ENCODE measurements at places on chromosomes 3 and 15.

DNA sequence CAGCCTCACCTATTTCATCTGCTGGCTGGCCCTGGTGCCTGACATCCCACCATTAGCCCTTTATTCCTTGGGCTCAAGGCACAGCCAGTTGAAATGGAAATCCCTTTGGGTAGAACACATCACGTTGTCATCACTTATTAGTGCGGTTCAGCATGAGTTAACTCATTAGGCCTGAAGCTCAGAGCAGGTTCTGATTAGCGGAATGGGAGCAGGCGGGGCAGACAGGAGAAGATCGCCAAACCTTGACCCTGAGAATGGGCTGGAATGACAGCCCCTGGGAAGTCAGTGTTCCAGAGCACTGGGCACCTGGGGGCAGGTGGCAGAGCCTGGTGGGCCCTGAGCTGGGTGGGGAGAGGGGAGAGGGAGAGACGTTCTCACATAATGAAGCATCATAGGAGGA, 5.8 kb downstream of the ITGA11 start:
- no peak for ATAC-seq

DNA sequence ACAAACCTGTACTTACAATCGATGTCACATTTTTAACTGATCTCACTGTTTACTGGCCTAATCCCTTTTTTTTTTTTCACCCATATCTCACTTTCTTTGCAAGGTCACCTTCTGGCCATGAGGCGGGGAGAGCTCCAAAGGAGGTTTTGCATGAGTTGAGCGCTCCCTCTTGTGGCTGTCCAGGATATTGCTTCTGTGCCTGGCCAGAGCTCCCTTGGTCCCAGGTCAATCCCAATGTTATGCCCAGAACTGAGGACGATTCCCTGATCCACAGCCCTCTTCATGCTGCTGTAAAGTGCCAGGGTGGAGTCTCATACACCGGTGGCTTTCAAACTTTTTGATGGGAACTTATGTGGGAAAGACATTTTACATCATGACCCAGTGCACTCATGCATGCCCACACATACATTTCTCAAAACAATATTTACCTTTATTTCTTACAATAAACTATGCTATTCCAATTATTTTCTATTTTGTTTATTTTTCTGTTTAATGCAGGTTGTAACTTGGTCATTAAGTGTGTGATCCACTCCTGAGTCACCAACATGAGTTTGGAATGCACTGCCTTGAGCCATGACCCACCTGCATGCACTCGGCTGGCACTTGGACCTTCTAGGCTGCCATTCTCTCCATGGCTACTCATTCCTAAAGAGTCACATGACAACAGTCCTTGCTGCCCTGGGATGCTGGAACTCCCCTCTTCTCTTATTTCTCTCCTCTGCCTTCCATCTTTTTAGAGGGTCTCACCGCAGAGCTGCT, 9.6 kb upstream of the SST start:
- ATAC-seq: peak; percentile 86

GRCh38 chr3:63349583-63350573, 71.8 kb downstream of the SYNPR start:
- peak; percentile 59 for ATAC-seq

- ATAC-seq: peak; percentile 35
These were observed 114.7 kb upstream of the LMOD3 start for GRCh38 chr3:69236812-69237707.

- peak; percentile 67 for ATAC-seq
These were observed 8.6 kb downstream of the ZNF445 start for GRCh38 chr3:44468572-44469520.

GRCh38 chr15:94403331-94403730, 172.0 kb downstream of the MCTP2 start:
- ATAC-seq: no peak

- no peak for ATAC-seq
These were observed 34.1 kb upstream of the NMD3 start for GRCh38 chr3:161187046-161187445.

DNA sequence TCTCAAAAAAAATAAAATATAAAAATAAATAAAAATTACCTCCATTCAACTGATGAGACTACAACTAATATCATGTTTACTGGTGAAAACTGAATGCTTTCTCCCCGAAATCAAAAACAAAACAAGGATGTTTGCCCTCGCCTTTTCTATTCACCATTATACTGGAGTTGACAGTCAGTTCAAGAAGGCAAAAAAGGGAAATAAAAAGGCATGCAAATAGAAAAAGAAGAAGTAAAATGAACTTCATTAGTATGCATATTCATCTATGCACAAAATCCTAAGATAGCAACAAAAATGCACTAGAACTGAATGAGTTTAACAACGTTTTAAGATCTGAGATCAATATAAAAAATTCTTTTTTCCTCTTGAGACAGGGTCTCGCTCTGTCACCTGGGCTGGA, 72.7 kb upstream of the FAM174B start:
- no peak for ATAC-seq

- no peak for ATAC-seq
These were observed 70.4 kb upstream of the NTRK3 start for GRCh38 chr15:88326924-88327323.

DNA sequence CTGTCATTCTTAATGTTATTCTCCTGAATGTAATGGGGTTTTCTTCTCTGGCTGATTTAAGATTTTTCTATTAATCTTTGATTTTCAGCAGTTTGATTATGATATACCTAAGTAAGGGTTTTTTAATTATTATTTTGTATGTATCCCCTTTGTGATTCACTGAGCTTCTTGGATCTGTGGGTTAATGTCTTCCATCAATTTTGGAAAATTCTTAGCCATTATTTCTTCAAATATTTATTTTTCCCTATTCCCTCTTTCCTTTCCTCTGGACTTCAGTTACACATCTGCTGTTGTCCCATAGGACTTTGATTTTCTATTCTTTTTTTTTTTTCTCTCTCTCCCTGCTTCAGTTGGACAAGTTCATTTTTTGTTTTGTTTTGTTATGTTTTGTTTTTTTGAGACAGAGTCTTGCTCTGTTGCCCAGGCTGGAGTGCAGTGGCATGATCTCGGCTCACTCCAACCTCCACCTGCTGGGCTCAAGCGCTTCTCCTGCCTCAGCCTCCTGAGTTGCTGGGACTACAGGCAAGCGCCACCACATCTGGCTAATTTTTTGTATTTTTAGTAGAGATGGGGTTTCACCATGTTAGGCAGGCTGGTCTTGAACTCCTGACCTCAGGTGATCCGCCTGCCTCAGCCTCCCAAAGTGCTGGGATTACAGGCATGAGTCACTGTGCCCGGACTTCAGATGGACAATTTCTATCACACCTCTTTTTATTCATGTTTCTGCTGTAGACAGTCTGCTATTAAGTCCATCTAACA, 40.6 kb downstream of the XYLB start:
- no peak for ATAC-seq

DNA sequence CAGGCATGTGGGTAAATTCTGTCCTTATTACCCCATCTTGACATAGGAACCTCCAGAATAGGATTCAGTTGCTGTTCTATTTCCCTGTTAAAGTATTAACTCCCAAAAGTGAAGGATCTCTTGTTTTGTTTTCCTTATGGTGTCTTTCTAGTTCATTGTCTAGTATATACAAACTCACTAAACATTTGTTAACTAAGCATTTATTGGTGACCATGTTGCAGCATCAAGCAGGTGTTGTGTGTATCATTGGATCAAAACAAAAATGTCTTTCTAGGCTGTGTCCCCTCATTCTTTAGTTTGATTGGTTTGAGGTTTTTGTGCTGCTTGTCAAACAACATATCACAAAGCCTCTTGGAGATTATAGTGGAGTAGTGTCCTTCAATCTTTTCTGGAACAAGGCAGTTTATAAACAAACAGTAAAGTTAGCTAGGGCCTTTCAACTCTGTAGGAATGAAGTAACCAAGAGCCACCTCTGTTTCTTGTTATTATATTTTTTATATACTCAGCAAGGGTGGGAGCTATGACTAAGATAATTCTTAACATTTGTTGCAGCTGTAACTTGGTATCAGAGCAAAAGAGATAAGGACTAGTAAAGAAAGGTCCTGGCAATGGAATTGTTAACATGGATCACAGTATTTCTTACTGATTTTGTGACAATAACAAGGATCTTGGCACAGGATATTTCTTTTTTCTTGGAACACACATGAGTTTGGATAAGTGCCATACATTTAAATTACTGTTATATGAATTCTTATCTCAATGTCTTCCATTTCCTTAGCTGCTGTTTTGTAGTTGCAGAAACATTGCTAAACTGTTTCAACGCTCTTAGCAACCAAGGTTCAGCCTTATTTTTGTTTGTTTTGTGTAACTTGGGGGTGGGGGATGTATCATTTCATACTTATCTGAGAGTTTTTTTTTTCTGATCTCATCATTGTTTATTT, 49.3 kb downstream of the TMOD3 start:
- ATAC-seq: no peak

DNA sequence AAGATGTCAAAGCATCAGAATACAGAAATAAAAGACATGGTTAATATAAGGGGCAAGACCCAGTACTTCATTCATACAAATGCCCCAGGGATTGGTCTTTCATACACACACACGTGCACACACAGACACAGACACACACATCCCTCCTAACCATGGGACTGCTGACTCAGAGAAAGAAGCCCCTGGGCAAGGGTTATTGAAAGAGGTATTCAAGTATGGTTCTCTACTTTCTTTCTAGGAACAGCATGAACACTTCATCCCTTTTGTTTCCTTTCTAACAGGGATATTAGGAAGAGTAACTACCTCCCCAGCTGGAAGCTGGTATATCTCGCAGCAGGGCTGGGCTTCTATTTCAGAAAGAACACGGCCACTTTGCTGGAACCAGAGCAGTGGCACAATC, 33.2 kb upstream of the ZFAND6 start:
- ATAC-seq: no peak

All from esophagus mucosa (tissue), 1 donor.